ENCODE measurements at places on chromosomes 7 and 10.

DNA sequence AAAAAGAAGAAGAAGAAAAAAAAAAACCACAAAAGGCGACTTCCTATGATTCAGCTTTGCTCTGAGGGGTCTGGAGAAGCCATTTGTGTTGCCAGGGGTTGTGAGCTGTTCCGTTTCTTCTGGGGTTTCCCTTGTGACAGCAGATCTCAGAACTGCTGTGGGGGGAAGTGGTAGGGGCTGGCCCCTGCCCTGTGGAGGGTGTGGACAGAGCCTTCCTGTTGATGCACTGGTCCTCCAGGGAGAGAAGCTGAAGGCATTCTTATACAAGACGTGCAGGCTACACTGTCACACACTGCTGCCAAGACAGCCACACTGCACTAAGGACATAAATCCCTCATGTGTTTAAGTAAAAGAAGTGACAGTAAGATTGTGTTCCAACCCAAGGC is 17.3 kb upstream of the CSGALNACT2 start:
- no peak for DNase-seq

DNA sequence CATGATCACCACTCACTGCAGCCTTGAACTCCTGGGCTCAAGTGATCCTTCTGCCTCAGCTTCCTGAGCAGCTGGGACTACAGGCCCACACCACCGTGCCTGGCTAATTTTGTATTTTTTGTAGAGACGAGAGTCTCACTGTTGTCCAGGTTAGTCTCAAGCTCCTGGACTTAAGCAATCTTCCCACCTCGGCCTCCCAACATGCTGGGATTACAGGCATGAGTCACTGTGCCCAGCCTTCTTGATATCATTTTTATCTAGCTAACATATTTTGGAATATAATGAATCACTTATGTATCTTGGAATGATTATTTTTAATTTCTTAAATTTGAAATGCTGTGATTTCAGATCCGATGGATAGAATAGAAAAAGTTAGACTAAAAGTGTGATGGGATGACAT is 18.4 kb downstream of the ARL4A start:
- no peak for DNase-seq

GRCh38 chr7:128937271-128937646 is 468 bp upstream of the IRF5 start:
- DNase-seq = no peak

DNA sequence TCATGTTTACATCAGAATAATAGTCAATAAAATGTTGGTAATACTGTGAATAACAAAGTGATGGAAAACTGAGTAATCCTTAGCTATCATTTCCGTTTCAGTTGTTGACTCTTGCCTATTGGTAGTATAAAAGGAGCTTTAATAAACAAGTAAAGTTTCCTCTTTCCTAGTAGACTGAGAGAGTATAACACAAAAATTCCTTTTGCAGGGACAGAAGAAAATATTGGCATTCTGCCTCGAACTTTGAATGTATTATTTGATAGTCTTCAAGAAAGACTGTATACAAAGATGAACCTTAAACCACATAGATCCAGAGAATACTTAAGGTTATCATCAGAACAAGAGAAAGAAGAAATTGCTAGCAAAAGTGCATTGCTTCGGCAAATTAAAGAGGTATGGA is 9.4 kb downstream of the KIF20B start:
- no peak for DNase-seq

GRCh38 chr10:53650794-53651193 is 878.2 kb upstream of the MBL2 start:
- no peak for DNase-seq

- no peak for DNase-seq
Measured at GRCh38 chr7:129872054-129872453, 80.7 kb downstream of the UBE2H start.

DNA sequence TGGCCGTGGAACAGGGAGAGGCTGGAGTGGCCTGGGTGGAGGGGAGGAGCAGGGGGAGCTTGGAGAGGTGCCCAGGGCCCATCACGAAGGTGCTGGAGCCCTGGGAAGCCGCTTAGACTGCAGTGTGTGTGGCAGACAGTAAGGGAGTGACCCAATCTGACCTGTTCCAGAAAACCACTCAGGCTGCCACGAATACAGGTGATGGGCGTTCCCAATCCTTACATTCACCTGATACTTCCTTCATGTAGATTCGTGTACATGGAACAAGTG is 161.7 kb downstream of the SVIL start:
- DNase-seq = no peak

GRCh38 chr7:94580601-94581000 is 71.0 kb downstream of the CASD1 start:
- DNase-seq = no peak

- DNase-seq = no peak
Measured at GRCh38 chr10:33276282-33276923, 58.1 kb downstream of the NRP1 start.

GRCh38 chr7:35792472-35792871 is 8.4 kb upstream of the SEPTIN7 start:
- no peak for DNase-seq

- DNase-seq = no peak
Measured at GRCh38 chr7:33946094-33946699, 40.9 kb downstream of the BMPER start.

DNA sequence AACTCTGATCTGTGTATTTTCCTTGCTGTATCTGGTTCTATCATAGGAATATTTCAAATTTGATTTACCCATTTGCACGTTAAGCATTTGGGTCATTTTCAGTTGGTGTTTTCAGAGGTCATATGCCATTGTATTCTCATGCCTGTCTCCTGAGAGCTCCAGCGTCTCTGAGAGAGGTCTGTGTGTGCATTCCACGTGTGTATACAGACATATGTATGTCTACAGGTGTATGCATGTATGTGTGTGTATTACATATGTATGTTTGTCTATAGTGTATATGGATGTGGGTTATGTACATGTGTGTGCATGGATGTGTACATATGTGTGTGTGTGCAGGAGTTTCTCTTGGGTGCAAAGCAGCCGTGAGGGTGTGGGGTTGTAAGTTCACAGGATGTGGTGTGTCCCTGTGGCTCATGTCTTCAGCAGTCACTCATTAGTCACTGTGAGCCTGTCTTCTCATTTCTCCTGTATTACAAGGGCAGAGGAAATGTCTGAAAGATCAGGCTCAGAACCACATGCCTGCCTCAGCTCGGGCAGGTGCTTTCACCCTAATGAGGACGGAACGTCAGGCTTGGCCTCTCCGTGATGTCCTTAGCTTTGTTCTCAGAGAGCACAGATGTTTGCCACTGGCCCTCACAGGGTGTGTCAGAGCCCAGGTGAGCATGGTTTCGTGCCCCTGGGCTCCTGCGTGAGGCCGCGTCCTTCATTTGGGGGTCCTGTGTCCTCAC is 101.6 kb downstream of the NKX6-2 start:
- DNase-seq = no peak

- no peak for DNase-seq
Measured at GRCh38 chr7:4700577-4701235, 18.6 kb downstream of the FOXK1 start.

GRCh38 chr10:11191678-11192077 is 174.0 kb downstream of the CELF2 start:
- DNase-seq = no peak

- DNase-seq = no peak
Measured at GRCh38 chr10:497898-498451, 191.5 kb downstream of the DIP2C start.

DNA sequence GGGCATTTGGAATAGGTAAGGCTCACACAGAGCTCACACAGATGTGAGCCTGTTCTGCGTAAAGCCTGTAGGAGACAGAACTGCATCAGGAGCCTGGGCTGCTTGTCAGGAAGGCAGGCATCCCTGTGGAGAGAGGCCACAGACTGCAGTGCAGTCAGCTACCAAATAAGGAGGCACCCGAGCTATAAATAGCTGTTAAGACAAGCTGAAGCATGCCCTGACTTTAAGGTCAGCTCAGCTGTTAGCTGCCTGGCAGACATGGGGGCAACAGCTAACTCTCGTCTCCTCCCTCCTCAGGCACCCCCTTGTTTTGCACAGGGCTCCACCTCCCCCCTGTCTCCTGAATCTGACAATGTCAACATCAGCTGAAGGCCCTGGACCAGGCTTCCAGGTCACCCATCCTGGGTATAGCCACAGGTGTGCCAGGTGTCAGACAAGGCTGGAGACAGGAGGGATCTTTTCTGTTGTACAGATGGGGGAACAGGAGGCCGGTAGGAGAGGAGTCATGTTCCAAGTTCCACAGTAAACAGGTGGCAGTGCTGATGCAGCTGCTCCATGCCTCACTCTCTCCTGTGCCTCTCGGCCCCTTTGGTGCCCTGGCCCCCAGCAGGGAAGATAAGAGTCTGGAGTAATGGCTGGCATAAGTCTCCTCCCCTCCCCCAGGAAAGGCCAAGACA is 27.6 kb upstream of the MKRN1 start:
- DNase-seq = no peak

DNA sequence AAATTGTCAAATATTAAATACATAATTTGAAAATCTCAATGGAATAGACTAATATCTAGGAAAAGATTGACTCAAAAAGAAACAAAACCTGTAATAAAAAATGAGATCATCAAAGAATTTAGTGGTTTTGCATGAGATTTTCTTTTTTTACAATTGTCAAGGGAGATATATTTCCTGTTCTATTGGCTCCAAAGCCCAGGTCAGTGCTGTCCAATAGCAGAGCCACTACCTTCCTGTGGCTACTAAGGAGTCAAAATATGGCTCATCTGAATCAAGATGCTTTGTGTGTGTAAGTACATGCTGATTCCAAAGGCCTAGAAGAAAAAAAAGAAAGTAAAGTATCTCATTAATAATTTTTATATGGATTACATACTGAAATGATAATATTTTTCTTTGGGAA is 191.9 kb downstream of the C7orf25 start:
- DNase-seq = no peak

GRCh38 chr7:124908259-124908658 is 21.4 kb downstream of the POT1 start:
- DNase-seq = no peak

- no peak for DNase-seq
Measured at GRCh38 chr10:15738270-15738925, 18.7 kb upstream of the ITGA8 start.

DNA sequence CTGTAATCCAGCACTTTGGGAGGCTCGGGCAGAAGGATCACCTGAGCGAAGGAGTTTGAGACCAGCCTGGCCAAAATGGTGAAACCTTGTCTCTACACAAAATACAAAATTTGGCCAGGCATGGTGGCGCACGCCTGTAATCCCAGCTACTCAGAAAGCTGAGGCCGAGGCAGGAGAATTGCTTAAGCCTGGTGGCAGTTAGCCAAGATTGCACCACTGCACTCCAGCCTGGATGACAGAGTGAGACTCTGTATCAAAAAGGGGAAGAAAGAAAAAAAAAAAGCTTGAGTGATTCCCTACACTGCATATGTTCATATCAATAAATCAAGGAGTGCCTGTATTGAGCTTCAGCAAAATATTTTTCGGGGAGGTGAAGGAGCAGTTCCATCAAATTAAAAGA is 45.8 kb upstream of the SRRM3 start:
- no peak for DNase-seq

- no peak for DNase-seq
Measured at GRCh38 chr10:14074062-14074884, 256.5 kb downstream of the FRMD4A start.

- peak; percentile 41 for DNase-seq
Measured at GRCh38 chr7:159030490-159031134, 114.1 kb downstream of the VIPR2 start.

DNA sequence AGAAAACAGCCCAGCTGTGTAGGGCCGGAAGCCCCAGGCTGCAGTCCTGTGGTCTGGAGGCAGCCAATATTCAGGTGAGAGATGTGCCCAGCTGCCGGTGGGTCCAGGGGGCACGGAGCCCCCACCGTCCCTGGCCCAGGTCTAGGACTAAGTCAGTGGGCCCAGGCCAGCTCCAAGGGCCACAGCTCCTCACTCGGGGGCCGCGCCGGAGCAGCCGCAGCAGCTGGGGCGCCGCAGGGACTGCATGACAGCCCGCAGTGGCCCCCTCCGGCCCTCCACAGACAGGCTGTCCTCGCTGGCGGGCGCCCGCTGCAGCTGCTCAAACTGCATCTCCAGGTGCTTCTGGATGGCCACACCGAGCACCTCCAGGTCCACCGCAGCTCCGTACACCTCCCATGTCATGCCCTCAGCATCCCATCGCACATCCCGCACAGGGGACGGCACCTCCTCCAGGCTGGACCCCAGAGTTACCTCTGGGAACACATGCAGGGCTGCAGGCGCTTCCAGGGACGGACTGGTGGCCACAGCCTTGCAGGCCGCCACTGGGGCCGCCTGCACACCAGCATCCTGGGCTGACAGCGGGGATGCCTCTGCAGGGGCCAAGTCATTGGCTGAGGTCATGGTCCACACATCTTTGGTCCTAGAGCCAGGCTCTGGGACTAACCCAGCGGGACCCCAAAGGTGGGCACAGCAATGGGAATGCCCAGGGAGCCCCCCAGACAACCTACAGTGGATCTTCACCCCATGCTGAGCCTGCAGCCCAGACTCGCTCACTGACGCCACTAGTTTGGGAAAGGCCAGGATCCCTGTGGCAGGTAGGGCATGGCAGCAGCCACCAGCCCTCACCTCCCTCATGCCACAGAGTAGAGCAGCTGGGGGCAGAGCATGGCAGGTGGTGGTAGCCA is 7.0 kb downstream of the GPRIN2 start:
- DNase-seq = no peak

DNA sequence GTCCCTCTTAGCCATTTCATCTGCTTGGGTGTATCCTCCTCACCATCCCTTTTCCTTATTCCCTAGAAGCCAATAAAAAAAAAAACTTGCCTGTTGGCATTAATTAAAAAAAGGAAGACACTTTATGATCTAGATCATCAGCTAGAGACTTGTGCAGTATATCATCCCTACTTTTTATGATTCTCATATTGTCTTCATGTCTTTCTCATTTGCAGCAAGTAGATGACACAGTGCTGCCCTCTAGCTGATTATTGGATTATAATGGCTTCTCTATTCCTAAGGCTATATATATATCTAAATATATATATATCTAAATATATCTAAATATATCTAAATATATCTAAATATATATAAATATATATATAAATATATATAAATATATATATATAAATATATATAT is 272.4 kb upstream of the LRGUK start:
- no peak for DNase-seq

DNA sequence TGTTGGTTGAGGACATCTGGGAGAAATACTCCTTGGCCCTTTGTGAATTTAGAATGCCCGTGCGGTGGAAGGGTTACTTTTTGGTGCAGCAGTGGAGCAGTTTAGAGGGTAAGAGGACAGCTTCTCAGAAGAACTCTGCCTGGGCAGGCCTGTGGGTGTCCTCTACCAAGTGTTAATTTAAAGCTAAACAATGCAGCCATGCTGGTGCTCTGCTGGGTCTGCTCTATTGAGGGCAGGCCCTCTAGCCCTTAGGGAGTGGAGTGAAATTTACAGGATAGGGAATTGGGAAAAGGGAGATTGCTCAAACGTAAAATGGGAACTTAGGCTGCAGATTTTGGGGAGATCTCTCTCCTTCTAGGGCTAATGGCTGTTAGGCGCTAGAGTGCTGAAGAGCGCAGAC is 22.1 kb downstream of the BLNK start:
- DNase-seq = no peak

- no peak for DNase-seq
Measured at GRCh38 chr7:28674359-28674782, 262.1 kb downstream of the CREB5 start.

GRCh38 chr7:97971120-97971989 is 18.6 kb downstream of the OCM2 start:
- DNase-seq = no peak

- DNase-seq = no peak
Measured at GRCh38 chr10:110457851-110458250, 39.9 kb upstream of the DUSP5 start.

- DNase-seq = no peak
Measured at GRCh38 chr7:152937282-152937681, 177.7 kb downstream of the ACTR3B start.

All from substantia nigra (tissue), 51 donors.